ENCODE measurements at places on chromosomes 3 and 15.
A peak's percentile ranks its signal among the peaks of the same experiment; 100 is the strongest.

- DNase-seq: no peak
Measured at GRCh38 chr3:151009981-151010380, 37.5 kb upstream of the CLRN1 start.

DNA sequence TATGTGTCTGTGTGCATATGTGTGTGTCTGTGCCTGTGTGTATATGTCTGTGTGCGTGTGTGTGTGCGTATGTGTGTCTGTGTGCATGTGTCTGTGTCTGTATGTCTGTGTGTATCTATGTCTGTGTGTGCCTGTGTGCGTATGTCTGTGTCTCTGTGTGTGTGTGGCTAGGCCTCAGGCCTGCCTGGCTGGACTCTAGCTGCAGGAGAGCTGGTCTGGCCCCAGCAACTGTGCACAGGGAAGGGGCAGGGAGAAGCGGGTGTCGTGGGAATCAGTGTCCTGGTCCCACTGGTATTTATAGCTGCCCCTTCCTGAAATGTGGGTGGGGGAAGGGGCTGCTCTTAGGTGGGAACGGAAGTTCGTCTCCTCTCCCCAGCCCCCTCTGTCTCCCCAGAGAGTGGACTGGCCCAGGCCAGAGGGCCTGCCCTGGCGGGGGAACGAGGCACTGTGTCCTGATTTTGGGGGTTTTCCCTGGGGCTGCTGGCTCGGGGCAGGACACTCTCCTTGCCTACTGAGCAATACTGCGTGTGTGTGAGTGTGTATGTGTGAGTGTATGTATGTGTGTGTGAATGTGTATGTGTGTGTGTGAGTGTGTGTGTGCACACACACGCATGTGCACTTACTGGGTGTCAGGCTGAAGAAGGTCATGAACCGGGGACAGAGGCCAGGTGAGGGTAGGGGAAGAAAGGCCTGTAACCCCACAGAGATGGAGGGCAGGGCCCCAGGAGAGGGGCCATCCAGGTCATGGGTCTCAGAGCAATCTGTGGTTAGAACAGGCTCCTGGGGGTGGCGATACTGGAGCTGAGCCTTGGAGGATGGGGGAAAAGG lies 6.6 kb downstream of the CSPG4 start:
- DNase-seq: no peak

GRCh38 chr3:22922317-22922716 lies 280.8 kb upstream of the UBE2E2 start:
- DNase-seq: peak; percentile 61

GRCh38 chr15:72168131-72168807 lies 29.3 kb downstream of the GRAMD2A start:
- DNase-seq: no peak

DNA sequence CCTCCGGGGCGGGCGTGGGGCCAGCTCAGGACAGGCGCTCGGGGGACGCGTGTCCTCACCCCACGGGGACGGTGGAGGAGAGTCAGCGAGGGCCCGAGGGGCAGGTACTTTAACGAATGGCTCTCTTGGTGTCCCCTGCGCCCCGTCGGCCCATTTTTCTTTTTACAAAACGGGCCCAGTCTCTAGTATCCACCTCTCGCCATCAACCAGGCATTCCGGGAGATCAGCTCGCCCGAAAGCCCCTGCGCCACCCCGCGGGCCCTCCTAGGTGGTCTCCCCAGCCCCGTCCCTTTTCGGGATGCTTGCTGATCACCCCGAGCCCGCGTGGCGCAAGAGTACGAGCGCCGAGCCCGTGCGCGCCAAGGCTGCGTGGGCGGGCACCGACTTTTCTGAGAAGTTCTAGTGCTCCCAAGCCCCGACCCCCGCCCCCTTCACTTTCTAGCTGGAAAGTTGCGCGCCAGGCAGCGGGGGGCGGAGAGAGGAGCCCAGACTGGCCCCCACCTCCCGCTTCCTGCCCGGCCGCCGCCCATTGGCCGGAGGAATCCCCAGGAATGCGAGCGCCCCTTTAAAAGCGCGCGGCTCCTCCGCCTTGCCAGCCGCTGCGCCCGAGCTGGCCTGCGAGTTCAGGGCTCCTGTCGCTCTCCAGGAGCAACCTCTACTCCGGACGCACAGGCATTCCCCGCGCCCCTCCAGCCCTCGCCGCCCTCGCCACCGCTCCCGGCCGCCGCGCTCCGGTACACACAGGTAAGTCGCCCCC lies at the start of gene THBS1:
Gene THBS1, plus strand, starts transcription at position 595 of the 757 bp plus-strand sequence. CDS start 779 bp downstream, outside the sequence.
- no peak for DNase-seq

DNA sequence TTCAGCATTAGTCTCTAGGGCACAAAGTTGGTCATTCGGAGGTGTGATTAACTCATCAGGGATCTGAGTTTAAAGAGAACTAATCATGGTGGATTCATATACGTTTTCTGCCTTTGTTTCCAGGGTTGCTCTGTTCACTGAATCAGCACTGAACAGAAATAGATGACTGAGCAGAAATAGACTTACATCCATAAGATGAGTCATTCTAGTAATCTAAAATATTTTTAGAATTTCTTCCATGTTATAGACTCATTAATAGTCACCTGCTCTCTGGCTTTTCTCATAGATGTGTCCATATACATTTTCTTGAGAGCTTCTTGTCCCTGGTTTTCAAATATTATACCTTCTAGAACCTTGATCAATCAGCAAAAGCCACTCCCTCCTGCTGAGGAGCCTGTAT lies 837.6 kb upstream of the DPPA4 start:
- DNase-seq: no peak

GRCh38 chr3:192130534-192131132 lies 596.7 kb downstream of the FGF12 start:
- peak; percentile 75 for DNase-seq

DNA sequence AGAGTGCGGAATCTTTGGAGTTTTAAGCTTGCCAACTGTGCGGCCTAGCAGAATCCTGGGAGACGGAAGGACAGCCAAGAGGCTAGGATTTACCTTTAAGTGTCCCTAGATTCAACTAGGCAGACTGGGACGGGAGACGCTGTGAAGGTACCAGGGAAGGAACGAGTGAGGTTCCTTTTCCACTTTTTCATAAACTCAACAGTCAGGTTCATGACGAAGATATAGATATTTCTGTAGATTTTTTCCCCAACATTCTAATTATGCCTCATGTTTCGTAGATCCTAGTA lies 564 bp upstream of the GABPB1 start:
- DNase-seq: no peak

- DNase-seq: no peak
Measured at GRCh38 chr3:46083956-46084355, 56.7 kb upstream of the XCR1 start.

DNA sequence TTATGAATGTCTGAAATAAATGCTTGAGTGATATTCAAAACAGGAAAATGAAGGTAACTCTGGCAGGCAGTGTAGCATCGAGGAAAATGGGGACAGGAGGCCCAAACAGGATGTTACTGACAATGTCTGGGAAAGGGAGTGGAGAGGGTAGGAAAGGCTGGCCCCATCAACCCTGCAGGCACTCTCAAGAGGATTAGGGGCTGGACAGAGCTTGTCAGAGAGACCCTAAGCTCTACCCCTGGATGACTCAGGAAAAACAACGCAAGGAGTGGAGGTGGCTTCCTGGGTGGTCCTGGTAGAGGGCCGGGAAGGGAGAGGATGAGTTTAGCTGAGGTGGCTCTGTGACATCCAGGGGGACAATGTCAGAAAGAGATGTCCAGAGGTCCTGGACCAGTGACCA lies 106.0 kb downstream of the RYK start:
- no peak for DNase-seq

DNA sequence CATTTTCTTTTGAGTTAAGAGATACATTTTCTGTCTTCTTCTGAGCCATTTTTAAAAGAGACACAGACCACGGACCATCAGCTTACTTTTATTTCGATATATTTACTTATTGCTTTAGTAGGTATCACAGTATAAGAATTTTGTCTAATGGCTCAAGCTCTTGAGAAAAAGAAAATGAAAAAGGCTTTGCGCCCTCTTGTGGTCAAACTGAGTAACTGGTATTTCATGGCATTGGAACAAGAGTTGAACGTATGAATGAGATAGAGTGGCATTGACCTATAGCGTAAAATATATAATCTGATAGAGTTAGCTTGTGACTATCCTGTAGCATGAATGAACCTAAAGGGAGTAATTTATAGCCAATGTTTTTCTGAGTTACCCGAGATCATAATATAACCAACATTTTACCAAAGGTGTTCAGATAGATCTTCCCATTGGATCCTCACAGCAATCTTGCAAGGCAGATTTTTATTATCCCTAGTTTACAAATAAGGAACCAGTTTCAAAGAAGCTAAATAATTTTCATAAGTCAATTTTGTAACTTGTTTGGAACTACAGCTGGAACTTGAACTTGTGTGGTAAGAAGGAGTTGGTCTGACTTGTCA lies 154.6 kb downstream of the POLR2M start:
- peak; percentile 79 for DNase-seq

- DNase-seq: no peak
Measured at GRCh38 chr15:57326196-57326595, 50.1 kb upstream of the CGNL1 start.

DNA sequence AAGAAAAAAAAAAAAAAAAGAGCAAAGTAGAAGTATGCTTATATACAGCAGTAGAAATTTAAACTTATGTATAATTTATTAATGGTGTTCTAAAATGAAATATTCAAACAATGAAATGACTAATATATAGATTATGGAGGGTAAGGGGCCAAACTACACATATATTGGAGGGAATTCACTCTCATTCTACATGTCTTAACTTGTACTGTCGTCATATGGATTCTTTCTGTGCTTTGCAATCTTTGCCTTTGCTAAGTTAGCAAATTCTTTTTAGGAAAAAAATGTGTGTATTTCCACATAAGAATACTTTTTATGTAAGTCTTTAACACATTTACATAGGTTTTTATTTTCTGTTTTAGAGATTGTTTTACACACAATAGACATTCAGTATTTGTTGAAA lies 118.9 kb upstream of the MBNL1 start:
- no peak for DNase-seq
